Activated T-helper 17 cell treated with anti-CD3 and anti-CD28 coated beads, Interleukin-2, amount 50 U/mL, for 72 hours (primary cell): ENCODE measurements at places on chromosomes 12 and 14. TPM values are rescaled to one million over a fixed set of nuclear protein-coding genes. Genes with fewer than 3 reads are reported as not detected.
A peak's percentile ranks its signal among the peaks of the same experiment; 100 is the strongest.

DNA sequence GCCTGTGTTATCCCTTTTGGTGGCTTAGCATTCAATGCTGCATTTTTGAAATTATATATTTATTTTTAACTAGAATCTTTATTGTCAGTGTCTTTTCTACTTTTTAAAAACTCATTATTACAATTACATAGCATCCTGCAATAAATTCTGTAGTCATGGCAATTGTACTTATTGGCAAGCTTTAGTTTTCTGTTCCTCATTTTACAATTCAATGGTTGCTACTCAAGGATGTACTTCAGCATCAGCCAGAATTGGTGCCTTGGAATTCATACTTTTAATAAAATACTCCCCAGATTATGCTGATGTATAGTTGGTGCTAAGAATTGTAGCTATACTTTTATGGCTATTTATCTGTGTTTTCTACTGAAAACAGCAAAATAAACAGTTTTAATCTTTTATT lies 1756.8 kb upstream of the SEL1L start:
- no peak for ATAC-seq

DNA sequence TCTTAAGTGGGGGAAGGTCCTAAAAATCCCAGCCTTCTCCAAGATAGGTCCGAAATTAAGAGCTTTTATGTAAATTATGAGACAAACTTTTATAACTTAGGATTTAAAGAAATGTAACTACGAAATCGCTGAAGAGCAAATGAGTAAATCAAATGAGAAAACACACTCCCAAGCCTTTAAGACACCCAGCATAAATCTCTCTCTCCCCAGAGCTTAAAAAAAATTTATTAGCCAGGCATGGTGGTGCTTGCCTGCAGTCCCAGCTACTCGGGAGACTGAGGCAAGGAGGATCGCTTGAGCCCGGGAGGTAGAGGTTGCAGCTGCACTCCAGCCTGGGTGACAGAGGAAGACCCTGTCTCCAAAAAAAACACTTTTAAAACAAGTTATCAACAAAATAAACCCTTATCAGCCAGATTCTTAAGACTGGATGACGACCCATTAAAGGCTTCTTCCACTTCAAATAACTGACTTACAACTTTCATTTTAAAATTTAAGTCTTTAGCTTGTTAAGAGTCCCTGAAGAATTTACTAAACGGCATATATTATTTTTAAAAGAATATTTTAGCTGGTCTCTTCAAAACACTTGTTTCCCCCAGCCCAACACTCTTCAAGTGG lies 3.2 kb downstream of the PTGES3 start:
- ATAC-seq, result no peak

- no peak for ATAC-seq
These were observed 20.8 kb downstream of the TPCN1 start for GRCh38 chr12:113242026-113242418.

Gene KCNH3
- total RNA-seq, result 1.1 TPM

DNA sequence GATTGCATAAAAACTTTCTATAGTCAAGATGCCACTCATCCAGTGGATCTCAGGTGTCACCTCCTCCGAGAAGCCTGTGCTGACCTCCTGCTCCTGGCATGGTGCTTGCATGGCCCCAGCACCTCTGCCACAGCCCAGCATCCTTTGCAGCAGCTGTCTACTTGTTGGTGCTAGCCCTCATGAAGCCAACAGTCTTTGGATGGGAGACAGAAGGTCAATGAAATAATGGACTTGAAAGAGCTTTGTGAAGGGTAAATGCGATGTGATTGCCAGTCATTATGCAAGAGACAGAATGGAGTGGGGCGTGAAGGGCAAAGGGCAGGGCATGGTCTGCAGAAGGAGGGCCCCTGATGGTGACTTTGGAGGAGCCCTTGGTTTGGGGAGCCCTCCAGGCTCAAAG lies 63.0 kb upstream of the CLMN start:
- no peak for ATAC-seq

DNA sequence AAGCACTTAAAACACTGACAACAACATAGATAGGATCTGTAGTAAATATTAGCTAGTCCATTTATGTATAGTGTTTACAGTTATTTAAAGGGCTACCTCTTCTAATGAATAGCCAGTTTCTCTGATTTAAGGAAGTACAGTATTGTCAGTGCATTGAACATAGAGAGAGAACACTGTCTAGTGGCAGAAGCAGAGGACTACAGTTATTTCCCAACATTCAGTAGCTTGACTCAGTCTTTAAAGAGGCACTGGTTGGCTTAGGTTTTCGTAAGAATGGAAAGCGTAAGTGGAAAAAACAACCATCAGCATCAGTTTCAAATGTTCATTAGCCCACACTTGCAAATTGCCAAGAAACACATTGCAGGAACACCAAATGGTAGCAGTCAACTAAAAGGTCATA lies 125.0 kb upstream of the HMGA2 start:
- ATAC-seq, result no peak

DNA sequence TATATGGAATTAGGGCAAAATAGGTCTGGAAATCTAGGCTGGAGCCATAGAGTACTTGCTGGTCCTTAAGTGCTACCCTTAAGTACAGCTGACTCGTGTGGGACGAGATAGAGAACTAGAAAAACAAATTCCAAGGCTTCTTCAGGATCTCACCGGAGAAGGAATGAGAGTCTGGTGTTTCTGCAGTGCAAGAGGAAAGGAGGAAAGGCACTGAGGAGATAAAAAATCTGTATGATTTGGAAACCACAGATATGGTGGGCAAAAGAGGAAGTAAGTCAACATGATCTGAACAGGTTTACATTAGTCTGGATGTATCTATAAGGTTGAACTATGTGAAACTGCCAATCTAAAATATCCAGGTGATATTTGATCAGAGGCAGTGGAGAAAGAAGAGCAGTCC lies 134.4 kb upstream of the SOX5 start:
- ATAC-seq, result no peak

GRCh38 chr14:104864267-104865080 lies 594 bp upstream of the CEP170B start:
- ATAC-seq, result peak; percentile 19
